Stimulated activated CD8-positive, alpha-beta memory T cell treated with anti-CD3 and anti-CD28 coated beads, Interleukin-2, amount 100 ng/mL, for 1 hour (primary cell): ENCODE measurements at places on chromosomes 2 and 18.

DNA sequence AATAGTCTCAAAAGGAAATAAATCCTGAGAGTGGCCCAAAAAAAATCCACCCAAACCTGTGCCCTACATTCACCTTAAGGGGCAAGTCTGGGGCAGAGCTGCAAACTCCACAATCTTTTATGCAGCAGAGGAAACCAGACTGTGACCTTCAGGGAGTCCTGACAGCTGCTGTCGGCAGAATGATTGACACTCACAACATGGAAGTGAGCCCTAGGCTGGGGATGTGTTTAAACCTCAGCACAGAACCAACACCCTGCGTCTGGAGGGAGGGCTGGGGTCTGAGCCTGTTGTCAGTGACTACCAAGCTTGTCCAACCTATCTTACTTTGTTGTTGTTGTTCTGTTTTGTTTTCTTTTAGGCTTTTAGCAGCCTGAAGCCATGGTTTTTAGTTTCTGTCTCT is 39.6 kb downstream of the CRACDL start:
- DNase-seq = no peak

DNA sequence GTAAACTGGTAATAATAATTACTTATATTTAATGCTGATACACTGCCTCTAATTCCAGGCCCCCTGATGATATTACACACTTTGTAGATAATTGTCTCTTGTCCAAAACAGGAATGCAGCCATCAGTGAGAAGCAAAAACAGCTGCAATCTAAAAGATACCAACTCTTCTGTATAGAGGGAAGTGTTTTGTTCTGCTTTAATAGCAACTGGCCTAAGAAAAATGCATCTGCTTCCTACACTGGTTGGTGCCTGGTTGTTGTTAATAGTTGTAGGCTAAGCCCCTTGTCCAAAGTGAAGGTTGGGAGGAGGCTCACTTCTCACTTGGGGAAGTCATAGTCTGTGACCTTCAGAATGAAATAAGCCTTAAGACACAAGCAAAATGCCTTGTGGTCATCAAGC is 332.0 kb downstream of the ZNF521 start:
- DNase-seq = no peak

- DNase-seq = no peak
These were observed 83.2 kb upstream of the ATL2 start for GRCh38 chr2:38460313-38460712.

DNA sequence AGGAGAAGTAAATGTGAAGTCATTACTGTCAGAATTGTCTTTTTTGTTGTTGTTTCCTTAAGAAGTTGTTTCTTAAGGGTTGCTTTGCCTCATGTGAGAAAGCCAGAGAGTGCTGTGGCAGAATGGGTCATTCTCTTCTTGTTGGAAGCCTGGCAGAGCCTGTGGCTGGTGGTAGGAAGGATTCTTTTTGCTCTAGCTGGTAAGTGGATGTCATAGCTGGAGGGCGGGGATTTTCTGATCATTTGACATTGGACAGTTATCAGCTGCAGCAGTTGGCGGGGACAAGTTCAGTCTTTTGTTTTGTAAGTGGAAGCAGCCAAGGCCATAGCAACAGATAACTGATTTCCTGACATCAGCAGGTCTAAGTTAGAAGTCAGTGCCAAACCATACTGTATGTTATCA is 5.5 kb upstream of the RMDN2 start:
- no peak for DNase-seq

- no peak for DNase-seq
These were observed 31.6 kb upstream of the PIK3C3 start for GRCh38 chr18:41923446-41923845.

GRCh38 chr2:174477759-174478158 is 9.1 kb downstream of the GPR155 start:
- DNase-seq = no peak

- no peak for DNase-seq
These were observed 5.4 kb downstream of the ITGAV start for GRCh38 chr2:186595219-186595618.

- no peak for DNase-seq
These were observed 18.0 kb downstream of the MAL start for GRCh38 chr2:95043300-95044093.

- no peak for DNase-seq
These were observed 160.9 kb downstream of the BAZ2B start for GRCh38 chr2:159455330-159455918.

GRCh38 chr2:177649568-177650518 is 257.3 kb downstream of the AGPS start:
- DNase-seq = no peak

DNA sequence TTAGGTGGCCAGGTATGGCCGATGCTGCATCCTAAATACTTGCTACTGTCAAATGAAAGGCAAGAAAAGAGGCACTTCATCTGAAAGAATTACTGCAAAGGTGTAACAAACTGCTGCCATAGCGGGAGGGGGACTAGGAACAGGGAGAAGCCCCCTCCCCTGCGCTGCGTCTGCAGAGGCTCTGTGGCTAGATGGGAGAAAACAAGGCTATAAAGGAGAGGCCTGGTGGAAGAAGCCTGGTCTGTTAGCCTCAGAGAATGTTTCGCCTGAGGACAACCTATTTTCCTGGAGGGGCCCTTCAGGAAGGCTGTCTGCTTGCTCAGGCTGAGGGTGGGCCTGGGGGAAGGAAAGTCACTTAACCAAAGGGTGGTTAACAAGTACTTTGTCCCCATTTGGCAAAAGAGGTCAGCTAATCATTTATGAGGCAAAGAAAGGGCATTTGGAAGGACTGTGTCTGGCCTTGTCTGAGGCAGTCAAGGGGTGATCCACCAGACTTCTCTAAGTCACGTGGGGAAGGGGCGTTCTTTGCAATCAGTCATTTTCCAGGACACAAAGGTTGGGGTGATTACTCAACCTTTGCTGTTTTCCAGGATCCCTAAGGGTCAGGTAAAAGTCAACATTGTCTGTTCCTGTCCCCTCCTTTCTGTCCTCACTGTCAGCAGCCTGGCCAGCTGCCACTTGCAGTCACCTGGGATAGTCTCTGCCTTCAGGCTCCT is 103.0 kb upstream of the TMEM200C start:
- no peak for DNase-seq

GRCh38 chr2:215060861-215061536 is 77.4 kb downstream of the ABCA12 start:
- no peak for DNase-seq

- no peak for DNase-seq
These were observed 78.5 kb downstream of the ACAA2 start for GRCh38 chr18:49734836-49735235.

DNA sequence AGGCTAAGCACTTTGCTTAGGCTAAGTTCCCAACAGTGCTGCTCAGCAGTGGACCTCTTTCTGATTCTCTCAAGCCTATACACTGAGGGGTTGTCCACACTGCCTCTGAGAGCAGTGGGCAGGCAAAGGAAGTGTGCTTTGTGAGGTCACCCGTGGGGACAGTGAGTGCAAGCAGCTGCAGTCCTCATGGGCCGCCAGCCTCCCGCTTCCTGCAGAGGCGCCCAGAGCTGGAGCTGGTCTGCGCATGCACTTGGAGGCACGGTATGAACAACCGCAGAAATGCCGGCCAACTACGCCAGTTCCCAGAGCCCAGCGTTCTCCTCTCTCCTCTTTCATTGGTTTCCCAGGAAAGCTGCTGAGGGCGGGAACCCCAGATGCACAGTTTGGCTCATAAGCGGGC is 149.5 kb upstream of the DLX2 start:
- no peak for DNase-seq

DNA sequence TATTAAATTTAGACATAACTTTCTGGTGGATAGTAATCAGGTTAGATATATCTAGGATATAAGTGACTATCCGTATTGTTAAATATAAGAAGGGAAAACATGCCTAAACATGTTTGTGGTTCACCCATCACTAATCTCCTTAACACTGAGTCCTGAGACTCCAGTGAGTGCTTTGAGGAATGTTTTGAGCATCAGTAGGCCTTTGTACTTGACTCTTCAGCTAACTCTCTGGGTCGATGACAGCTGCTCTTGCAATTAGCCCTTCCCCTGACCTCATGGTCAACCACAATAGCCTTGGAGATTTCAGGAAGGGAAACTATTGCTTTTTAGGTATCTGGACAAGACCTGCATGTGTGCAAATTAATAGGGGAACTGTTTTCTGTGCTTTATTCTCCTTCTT is 716.8 kb downstream of the EPHA4 start:
- DNase-seq = no peak

- DNase-seq = no peak
These were observed 17.7 kb downstream of the PHOSPHO2 start for GRCh38 chr2:169711751-169712509.

- DNase-seq = no peak
These were observed 40.1 kb downstream of the DDX18 start for GRCh38 chr2:117854610-117855009.

DNA sequence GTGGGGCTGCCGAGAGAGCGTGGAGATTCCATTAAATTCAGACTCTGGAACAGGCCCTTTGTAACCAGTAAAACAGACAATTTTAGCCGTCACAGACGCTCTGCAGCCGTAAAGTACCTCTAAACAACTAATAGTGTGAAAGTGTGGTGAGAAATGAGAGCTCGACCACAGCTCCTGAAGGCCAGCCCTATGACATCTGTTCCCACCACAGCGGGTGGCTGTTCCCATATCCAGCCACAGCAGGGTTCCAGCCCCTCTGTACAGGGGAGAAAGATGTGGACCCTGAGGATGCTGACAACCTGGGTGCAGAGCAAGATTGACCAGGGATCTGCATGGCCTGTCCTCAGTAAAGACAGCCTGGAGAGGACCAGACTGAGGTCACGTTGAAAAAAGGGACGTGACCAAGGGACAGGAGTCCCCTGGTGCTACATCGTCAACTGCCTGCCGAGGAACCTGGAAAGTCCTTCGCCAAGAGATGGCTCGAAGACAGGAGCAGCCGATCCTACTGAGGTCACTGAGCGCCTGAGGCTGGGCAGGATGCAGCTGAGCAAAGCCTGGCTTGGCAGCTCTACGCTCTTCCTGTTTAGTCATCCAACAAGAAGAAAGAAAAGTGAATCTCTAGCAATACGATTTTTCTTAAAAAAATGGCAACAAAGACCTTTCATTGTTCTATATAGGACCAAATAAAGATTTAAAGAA is 831.7 kb downstream of the RNF144A start:
- no peak for DNase-seq
